ENCODE measurements at places on chromosomes 4 and X.

DNA sequence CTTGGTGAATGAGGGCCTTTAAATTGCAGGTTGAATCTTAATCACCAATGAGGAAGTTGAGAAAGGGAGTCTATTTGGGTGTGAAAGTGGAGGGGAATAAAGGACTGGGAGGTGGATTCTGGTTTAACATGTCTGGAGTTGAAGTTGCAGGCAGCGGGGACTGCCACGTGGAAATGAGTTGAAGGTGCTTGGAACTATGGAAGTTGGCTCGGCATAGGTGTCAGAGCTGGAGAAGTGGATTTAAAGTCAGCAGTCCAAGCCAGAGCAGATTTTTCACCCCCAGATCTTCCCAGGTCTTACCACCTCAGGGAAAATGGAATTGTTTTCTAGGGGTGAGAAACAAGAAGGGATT is 44.9 kb downstream of the TIGD4 start:
- no peak for DNase-seq

DNA sequence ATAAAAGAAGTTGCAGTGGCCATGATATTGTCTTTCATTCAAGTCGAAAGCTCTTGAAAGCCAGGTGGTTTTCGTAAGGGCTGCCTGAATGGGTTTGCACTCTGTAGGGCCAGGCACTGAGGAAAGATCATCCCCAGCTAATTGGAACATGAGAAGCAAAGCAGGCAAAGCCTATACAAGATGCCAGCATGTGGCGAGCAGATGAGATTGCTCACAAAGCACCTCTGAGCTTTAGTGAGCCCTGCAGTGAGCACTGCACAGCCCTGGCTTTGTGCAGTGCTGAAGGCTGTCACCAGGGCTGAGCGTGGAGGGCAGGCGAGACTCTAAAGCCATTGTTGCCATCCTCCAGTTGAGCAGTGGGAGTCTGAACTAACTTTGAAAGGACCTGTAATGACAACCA is 53.8 kb downstream of the HADH start:
- no peak for DNase-seq

- no peak for DNase-seq
These were observed 547.5 kb upstream of the CT83 start for GRCh38 chrX:117010243-117010642.

- no peak for DNase-seq
These were observed 36.8 kb upstream of the SH3RF1 start for GRCh38 chr4:169307576-169307975.

DNA sequence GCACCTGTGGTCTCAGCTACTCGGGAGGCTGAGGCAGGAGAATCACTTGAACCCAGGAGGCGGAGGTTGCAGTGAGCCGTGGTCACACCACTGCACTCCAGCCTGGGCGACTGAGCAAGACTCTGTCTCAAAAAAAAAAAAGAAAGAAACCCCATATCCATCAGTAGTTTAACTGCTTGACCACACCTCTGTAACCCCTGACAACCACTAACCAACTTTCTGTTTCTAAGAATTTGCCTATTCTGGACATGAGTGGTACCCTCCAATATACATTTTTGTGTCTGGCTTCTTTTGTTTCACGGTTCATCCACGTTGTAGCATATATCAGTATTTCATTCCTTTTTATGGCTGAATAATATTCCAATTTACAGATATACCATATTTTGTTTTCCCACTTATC is 9.1 kb downstream of the PPAT start:
- DNase-seq = peak; percentile 46

DNA sequence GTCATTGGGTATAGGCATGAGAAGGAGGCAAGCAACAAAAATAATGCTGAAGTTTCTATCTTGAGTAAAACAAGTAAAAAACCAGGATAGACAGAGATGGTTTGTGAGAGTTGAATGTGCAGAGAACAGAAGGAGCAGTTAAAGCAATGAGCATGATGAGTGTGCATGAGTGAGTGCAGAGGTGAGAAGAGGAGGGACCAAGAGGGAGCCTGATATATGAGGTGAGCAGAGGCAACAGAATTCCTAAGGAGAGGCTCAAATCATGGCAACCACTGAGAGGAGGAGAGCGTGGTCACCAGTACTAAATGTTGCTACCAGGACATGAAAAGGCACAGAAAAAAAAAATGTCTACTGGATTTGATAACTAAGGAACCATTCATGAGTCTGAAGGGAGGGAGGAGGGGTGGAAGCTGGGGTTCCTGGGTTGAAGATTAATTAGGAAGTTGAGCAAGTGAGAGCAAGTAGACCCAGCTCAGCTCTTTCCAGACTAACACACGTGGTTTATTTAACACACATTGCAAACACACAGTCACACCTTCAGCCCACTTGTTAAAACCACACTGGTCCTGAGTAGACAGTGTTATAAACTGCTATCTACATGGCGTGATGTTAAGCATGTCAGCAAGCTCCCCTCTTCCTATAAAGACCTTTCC is 69.0 kb upstream of the IQCM start:
- no peak for DNase-seq

GRCh38 chrX:87664381-87664780 is 146.8 kb downstream of the KLHL4 start:
- DNase-seq = peak; percentile 77

- no peak for DNase-seq
These were observed 506.4 kb upstream of the PABPC4L start for GRCh38 chr4:134708026-134708425.

DNA sequence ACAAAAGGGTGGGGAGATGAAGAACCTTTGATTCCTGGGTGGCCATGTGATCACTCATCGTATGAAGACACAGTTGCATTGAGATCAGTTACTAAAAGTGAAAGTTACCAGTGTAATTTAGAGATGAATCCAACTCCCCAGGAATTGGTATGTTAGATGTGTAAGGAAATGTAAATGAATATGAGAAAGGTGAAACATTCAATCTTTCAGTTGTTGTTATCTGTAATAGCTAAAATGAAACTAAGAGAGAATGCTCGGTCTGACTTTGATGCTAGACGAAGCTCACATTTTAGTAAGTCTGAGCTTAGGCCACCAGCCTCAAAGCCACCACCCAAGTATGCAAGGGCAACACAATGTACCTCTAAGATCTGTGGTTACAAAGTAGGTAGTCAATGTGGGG is 194.3 kb upstream of the POF1B start:
- DNase-seq = no peak

- DNase-seq = no peak
These were observed 375.1 kb downstream of the FAT4 start for GRCh38 chr4:125689805-125690204.

GRCh38 chr4:189313861-189314513 is 626.7 kb upstream of the FRG1 start:
- DNase-seq = no peak
